ENCODE measurements at places on chromosomes 1 and 21.

DNA sequence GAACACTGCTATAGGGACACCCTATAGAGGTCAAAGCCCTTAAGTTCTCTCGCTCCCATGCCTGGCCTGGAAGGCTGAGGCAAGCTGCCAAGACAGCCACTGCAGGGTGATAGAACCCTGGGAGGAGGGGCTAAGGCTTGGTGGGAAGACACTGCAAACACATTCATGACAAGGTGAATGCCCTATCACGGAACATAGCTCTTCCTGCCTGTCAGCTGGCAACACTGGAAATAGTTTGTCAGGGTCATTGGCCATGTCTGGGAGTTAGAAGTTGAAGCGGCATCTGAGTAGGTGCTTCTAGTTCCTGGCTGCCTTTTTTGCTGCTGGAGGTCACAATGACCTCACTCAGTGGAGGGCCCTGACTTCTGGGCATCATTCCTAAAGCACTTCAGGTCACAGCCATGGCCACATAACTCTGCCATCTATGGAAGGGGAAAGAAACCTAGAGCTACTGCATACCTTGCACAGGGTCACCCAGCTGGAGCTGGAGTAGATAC lies 4.2 kb downstream of the FABP3 start:
- DNase-seq = no peak

GRCh38 chr1:73593364-73593763 lies 604.6 kb downstream of the LRRIQ3 start:
- DNase-seq = no peak

DNA sequence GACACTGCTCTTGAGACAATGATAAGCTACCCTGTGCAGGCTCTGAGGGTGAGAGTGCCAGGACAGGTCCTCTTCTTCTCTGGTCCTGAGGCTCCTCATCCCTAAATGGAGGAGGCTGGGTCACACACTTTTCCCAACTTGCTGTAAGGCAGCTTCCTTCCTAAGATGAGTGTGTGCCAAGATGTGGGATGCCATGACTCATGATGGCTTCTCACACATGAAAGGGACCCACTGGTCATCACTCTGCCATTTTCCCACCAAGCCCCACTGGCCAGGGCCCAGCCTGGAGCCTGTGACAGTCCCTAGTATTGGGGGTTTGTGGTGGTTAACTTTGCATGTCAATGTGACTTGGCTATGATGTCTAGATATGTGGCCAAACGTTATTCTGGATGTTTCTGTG lies 54.4 kb downstream of the CNIH3 start:
- DNase-seq = no peak

DNA sequence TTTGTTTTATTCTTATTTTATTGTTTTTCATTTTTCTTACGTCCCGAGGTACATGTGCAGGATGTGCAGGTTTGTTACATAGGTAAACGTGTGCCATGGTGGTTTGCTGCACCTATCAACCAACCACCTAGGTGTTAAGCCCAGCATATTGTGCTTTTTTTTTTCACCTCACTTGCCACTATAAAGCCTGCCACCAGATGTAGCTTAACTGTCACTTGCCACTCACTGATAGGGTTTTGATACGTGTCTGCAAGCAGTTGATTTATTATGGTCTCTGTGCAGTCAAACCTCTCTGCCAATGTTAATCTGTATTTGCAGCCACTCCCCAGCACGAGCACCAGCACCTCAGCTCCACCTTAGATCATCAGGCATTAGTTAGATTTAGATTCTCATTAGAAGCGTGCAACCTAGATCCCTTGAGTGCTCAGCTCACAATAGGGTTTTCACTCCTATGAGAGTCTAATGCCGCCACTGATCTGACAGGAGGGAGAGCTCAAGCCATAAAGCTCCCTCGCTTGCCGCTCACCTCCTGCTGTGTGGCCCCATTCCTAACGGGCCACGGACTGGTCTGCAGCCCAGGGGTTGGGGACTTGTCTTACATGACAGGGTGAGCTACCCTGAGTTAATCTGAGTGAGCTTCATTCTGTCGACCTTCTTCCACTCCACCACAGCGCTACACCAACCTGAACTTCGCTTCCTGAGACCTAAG lies 17.9 kb upstream of the ABCG1 start:
- no peak for DNase-seq

All from activated CD4-positive, alpha-beta T cell treated with anti-CD3 and anti-CD28 coated beads, Interleukin-2, amount 10 ng/mL, durations not matched to agents 24 days and 14 days (primary cell).